ENCODE measurements at places on chromosomes 3 and 15. TPM values are rescaled to one million over a fixed set of nuclear protein-coding genes. Genes with fewer than 3 reads are reported as not detected.

- no peak for DNase-seq
Measured at GRCh38 chr3:11407644-11408043, 135.4 kb downstream of the ATG7 start.

DNA sequence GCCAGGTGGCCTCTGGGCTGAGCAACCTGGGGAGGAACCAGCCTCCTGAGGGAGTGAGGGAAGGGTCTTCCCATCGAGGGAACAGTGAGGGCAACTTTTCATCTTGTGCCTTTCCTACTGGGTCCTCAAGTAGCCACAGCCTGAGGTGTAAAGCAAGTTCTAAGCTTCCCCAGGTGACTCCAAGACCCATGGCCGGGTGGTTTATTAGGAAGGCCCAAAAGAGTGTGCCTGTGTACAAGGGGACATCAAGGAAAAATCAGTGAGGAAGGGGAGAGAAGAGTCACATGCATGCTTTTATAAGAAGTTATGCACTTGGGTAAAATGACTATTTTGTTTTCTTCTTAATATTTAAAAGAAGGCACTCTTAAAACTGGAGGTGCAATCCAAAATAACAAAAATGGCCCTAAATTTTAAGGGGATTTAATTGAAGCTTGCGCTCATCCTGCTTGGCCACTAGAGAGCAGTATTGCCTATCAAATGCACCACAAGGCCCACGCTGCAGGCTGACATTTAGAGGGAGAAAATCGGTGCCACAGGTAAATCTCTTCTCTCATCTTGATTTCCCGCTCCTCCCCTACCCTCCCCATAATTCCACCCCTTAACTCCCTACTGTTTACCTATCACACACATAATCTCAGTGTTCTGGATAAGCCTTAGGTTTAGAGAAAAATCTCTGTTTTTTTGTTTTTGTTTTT lies 6.7 kb downstream of the NANOGP8 start:
- peak; percentile 10 for DNase-seq

DNA sequence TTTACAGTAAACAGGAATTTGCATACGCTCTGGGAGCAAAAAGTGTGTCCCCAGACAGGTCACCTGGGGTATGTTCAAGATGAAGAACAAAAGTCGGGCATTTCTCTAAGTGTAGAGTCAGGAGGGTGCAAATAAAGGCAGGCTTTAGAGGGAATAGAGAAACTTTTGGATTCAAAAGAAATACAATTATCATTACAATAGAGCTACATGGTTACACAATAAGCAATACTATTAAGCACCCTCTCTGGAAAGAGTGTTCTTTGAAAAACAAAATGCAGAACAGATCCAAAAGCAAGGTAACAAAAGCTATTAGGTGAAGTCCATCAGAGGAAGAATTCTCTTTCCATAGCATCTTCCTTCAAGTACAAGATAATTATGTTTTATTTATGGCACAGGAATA lies 679.7 kb downstream of the FHIT start:
- DNase-seq, result no peak

DNA sequence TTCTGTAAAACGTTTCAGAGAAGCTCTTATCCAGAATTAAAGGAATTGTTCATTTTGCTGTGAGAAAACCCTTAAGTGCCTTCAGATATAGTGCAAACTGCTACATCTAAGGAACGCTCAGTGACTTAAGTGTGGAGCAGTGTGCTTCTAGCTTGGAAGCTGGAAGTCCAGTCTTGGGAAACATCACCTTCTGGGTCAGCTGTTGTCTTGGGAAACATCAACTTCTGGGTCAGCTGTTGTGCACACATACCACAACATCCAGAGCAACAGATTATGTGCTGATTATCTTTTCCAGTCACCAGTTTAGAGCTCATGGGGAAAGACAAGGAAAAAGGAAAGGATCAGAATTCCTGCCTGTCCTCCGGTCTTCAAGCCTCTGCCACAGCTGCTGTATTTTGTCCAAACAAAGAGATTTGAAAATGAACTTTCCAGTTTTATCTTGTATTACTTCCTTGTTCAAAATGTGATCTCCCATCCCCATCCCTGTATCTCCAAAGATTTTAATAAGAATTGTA lies 713.6 kb downstream of the NSUN3 start:
- no peak for DNase-seq

GRCh38 chr3:169662132-169662842 lies 1.2 kb downstream of the MECOM start:
- no peak for DNase-seq

DNA sequence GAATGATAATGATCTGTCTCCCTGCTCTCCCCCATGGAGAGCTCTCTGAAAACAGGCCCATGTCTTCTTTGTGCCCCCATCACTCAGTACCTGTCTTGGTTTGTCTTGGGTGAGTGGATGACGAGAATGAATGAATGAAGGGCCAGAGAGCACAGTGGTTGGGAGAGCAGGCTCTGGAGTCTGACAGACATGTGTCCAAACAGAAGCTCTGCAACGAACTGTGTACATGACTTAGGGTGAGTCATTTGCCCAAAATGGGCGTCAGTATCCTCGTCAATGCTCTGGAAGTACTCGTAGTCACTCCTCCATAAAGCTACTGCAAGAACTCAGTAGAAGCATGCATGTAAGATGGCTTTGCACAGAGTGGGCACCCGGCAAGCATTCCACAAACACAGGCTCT lies 170.2 kb upstream of the TLE3 start:
- no peak for DNase-seq

GRCh38 chr3:32406486-32407408 lies 15.1 kb downstream of the CMTM7 start:
- no peak for DNase-seq

DNA sequence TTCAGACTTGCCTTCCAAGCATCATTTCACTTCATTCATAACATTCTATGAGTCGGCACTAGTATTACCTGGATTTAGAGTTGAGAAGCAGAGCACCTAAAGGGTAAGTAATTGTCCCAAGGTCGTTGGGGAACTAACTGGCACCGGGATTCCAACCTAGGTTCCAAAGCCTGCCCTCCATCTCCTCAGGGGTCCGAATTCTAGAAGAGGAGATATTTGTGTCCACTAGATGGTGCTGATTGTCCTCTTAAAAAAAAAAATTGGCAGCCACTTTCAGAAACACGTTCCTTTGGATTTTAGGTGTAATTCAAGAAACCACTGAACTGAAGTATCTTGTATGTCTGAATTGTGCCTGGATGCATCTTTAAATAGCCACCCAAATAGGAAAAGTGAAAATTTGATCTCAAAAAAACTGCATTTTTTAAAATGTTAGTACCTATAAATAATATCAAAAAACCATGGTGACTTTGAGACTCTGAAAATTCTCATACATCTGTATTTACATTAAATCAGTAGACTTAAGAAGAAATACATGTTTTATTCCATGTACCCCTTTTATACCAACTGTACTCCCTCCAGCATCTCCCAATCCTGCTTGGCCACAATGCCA lies 3.9 kb upstream of the FSIP1 start:
- DNase-seq, result no peak

Gene RTP1
- not detected for total RNA-seq

Gene GXYLT2
- 2.8 TPM for total RNA-seq

Gene GDPGP1
- 9.9 TPM for total RNA-seq

Data from epithelial cell of proximal tubule (primary cell).